RPMI7951 (cell line): ENCODE measurements at places on chromosomes 6 and 20. TPM values are rescaled to one million over a fixed set of nuclear protein-coding genes. Genes with fewer than 3 reads are reported as not detected.

The SEC63 gene
- total RNA-seq = 9.6 and 19.8 TPM in 2 replicates

The HLA-G gene
- total RNA-seq = not detected in 2 replicates

The LPIN3 gene
- total RNA-seq = 4.5 and 6.0 TPM in 2 replicates

The ASIP gene
- total RNA-seq = not detected in 2 replicates

The GNMT gene
- total RNA-seq = 0.12 TPM in 1 of 2 replicates, not detected in the other

- DNase-seq = peak; percentile 88
Observed at GRCh38 chr20:37669062-37669772, 24.6 kb upstream of the CTNNBL1 start.

GRCh38 chr6:54717849-54718455 lies 128.6 kb upstream of the FAM83B start:
- peak; percentile 50 for DNase-seq

DNA sequence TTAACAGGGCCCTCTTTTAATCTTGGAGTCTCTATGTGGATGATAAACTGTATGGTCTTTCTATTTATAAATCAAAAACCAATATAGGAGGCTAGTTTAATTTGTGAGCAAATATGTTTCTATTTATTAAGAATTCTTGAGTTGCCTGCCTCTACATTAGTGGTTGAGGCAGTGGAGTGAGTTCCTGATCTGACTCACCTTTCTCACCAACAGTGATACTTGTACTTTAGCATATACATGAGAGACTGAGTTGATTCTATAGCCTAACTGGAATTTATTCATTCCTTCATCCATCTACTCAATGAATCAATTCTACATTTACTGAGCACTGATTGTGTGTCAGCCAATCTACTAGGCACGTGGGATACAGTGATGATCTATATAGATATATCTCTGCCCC lies 126.9 kb downstream of the TRMT11 start:
- no peak for DNase-seq

GRCh38 chr6:89736893-89737292 lies 82.7 kb downstream of the MDN1 start:
- DNase-seq = no peak

DNA sequence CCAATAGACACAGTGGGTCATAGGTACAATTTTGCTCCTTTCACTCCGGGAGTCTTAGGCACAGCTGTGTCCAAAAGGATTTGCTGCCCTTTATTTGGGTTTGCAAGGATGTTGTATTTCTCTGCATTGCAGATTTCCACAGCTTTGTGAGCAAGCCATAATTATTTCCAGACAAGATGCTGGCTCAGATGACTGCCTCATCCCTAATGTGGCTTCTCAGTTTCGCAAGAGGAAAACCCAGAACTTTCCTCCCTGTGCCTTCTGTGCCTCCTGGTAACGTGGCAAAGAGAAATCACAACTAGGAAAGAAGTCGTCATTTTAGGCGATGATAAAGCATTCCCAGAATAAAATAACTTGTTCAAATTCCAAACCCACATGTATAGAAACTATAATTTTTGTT lies 33.7 kb downstream of the FAM50B start:
- DNase-seq = peak; percentile 87

- DNase-seq = no peak
Observed at GRCh38 chr20:25061103-25061799, 3.3 kb upstream of the ACSS1 start.

DNA sequence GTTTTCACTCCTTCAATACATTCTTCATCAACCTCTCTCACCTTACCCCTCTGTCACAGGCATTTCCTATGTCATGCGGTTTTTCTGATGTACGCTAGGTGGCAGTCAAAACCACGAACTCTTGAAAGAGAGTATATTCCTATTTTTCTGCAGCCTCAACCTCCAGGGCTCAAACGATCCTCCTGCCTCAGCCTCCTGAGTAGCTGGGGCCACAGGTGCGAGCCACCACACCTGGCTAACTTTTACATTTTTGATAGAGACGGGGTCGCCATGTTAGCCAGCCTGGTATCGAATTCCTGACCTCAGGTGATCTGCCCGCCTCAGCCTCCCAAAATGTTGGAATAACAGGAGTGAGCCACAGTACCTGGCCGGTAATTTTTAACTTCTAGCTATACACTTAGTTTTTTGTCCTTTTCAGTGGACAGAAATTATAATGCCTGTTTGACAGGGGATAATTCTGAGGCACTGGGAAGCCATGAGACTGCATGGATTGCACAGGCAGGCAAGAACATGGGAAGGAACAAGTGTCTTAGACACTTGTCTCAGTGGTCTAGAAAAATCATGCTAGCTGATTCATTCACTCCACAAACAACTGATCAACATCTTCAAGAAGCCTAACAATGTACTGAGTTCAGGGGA lies 22.5 kb upstream of the HFE start:
- DNase-seq = peak; percentile 59
